Activated naive CD8-positive, alpha-beta T cell treated with anti-CD3 and anti-CD28 coated beads, Interleukin-2, amount 50 U/mL, for 24 hours (primary cell): ENCODE measurements at places on chromosomes 6 and 20.

DNA sequence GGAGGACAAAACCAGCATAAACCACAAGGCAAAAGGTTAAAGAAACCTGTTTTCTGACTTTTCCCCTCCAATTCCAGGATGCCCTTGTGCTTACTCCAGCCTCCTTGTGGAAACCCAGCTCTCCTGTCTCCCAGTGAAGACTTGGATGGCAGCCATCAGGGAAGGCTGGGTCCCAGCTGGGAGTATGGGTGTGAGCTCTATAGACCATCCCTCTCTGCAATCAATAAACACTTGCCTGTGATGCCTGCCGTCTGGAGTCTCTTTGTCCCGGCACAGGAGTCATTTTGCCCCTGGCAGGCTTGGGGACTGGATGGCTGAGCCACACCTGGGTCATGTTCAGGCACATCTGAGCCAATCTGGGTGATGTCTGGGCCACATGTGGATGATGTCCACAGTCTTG, 26.6 kb downstream of the BPIFB1 start:
- no peaks in the 10 kb centered on the region for H3K27me3 ChIP-seq
- H3K4me1 ChIP-seq = no peaks in the 10 kb centered on the region
- no peak overlapping the region for H3K27ac ChIP-seq
- H3K4me3 ChIP-seq = no peak overlapping the region
- no peak for DNase-seq

- H3K27me3 ChIP-seq = no peaks in the 10 kb centered on the region
- no peaks in the 10 kb centered on the region for H3K4me1 ChIP-seq
- H3K4me3 ChIP-seq = no peak overlapping the region
- H3K36me3 ChIP-seq = no peaks in the 10 kb centered on the region
- no peak overlapping the region for H3K27ac ChIP-seq
Measured at GRCh38 chr6:25596928-25597818, 54.8 kb upstream of the SCGN start.

- peaks cover 2% of the 10 kb centered on the region for H3K36me3 ChIP-seq
- peaks cover 5% of the 10 kb centered on the region for H3K4me1 ChIP-seq
- H3K27me3 ChIP-seq = peaks cover 3% of the 10 kb centered on the region
- no peak for DNase-seq
- H3K27ac ChIP-seq = no peak overlapping the region
Measured at GRCh38 chr20:2385026-2385425, 4.3 kb downstream of the TGM6 start.

- H3K36me3 ChIP-seq = no peaks in the 10 kb centered on the region
- H3K4me3 ChIP-seq = no peak overlapping the region
- H3K27me3 ChIP-seq = no peaks in the 10 kb centered on the region
- no peaks in the 10 kb centered on the region for H3K4me1 ChIP-seq
Measured at GRCh38 chr6:107532706-107533105, 42.8 kb downstream of the SOBP start.

DNA sequence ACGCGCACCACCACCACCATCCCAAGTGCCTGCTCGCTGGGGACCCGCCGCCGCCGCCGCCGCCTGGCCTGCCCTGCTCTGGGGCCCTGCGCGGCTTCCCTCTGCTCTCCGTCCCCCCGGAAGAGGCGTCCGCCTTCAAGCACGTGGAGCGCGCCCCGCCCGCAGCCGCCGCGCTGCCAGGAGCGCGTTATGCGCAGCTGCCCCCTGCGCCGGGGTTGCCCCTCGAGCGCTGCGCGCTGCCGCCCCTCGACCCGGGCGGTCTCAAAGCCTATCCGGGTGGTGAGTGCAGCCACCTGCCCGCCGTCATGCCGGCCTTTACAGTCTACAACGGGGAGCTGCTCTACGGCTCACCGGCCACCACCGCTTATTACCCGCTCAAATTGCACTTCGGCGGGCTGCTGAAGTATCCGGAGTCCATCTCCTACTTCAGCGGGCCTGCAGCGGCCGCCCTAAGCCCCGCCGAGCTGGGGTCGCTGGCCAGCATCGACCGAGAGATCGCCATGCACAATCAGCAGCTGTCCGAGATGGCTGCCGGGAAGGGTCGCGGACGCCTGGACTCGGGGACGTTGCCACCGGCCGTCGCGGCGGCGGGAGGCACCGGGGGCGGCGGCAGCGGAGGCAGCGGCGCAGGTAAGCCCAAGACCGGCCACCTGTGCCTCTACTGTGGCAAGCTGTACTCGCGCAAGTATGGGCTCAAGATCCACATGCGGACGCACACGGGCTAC, 7.2 kb downstream of the PRDM13 start:
- peaks cover 31% of the 10 kb centered on the region for H3K4me1 ChIP-seq
- H3K27me3 ChIP-seq = peaks cover 79% of the 10 kb centered on the region
- peak overlapping the region; percentile 59 for H3K4me3 ChIP-seq
- no peak overlapping the region for H3K27ac ChIP-seq
- peaks cover 2% of the 10 kb centered on the region for H3K36me3 ChIP-seq

DNA sequence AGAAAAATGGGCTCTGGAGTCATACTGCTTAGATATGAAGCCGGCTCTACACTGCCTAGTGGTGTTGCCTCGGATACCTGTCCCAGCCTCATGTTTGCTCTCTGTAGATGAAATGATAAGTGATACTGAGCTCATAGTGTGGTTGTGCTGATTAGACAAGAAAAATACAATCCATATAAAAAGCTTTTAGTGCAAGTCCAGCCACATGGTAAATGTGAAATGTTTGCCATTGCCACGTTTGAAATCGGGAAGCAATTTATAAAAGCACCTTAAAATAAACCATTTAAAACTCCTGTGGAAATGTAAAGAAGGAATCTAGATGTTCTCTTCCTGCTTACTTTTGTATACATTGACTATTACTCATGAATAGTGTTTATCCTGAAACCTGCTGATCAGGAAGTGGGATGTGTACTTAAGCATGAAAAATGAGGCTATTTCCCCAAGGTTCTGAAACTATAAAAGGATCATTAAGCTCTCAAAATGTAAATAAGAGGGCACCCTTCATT, 13.1 kb upstream of the PBOV1 start:
- H3K4me3 ChIP-seq = no peak overlapping the region
- H3K4me1 ChIP-seq = no peaks in the 10 kb centered on the region
- no peak overlapping the region for H3K27ac ChIP-seq
- no peak for DNase-seq
- peaks cover 10% of the 10 kb centered on the region for H3K27me3 ChIP-seq

DNA sequence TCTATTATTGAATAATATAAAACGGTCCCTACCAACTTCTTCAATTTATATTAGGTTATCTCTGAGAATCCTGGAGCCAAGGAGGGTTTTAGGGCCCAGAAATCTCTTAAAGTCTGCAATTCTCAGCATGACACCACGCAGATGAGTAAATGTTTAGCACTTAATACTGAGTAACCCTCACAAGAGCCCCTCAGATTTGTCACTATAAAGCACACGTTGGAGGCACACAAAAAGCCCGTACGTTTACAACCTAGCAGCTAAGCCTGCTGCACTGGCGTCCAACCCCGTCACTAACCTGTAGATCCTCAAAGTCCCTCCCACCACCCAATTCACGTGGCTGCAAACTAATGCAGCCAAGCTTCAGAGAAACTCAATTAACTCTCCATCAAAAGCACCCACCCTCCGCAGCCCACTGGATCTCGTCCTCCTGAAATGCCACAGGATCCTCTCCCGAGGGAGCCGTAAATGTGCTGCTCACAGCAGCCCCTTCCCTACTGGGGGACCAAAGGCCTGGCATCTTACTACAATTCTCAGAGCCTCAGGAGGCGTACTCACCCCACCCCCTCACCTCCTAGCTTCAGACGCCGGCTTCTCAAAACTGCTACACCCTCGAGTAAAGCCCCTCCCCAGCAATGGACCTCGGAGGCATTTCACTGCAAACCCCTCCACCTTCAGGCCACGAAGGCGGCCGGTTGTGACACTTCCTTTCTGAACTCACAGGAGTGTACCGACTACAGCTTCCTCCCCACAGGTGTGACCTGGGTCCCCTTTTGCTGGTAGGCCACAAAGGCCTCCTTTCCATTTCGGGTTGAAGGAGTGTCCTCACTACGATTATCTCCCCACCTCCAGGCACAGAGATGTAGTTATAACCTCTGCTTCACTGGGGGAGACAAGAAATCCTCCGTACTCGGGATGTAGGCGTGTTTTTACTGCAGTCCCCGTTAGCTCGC, 909 bp downstream of the CPNE1 start:
- H3K4me3 ChIP-seq = peak overlapping the region; percentile 80

- H3K4me3 ChIP-seq = no peak overlapping the region
- no peaks in the 10 kb centered on the region for H3K4me1 ChIP-seq
- no peaks in the 10 kb centered on the region for H3K36me3 ChIP-seq
- no peak for DNase-seq
- H3K27me3 ChIP-seq = peaks cover 66% of the 10 kb centered on the region
- H3K27ac ChIP-seq = no peak overlapping the region
Measured at GRCh38 chr6:50707652-50708300, 5.5 kb upstream of the TFAP2D start.

- no peak overlapping the region for H3K4me3 ChIP-seq
- no peaks in the 10 kb centered on the region for H3K4me1 ChIP-seq
- no peak for DNase-seq
- H3K36me3 ChIP-seq = no peaks in the 10 kb centered on the region
Measured at GRCh38 chr6:166393535-166393823, 10.7 kb upstream of the MPC1 start.

DNA sequence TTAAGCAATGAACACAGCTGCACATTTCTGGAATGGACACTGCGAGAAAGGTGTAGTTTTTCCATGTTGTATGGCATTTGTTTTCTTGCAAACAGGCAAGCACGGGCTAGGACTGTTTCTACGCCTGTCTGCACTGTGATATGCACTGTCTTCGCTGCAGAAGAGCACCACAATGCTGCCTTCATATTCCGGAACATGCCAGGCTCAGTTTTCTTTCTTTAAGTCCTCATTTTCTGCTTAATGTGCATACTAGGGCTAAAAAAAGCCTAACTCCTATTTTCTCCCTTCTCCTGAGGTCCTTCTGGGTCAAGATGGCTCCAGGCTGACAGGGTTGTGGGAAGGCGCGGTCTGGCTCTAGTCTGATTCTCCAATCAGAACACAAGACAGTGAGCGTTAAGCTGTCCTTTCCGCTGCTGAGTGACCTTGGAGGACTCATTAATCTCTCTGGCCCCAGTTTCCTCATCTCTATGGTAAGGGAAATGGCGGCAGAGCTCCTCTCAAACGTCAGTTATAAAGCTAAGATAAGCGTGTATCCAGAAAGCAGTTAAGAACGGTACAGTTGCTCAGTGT, 379.9 kb downstream of the C6orf118 start:
- H3K4me1 ChIP-seq = no peaks in the 10 kb centered on the region
- no peaks in the 10 kb centered on the region for H3K27me3 ChIP-seq
- no peaks in the 10 kb centered on the region for H3K36me3 ChIP-seq
- no peak overlapping the region for H3K27ac ChIP-seq
- no peak overlapping the region for H3K4me3 ChIP-seq
- no peak for DNase-seq

GRCh38 chr6:36320475-36320874, 16.2 kb downstream of the BNIP5 start:
- H3K4me1 ChIP-seq = no peaks in the 10 kb centered on the region
- no peak for DNase-seq
- no peaks in the 10 kb centered on the region for H3K36me3 ChIP-seq
- H3K4me3 ChIP-seq = no peak overlapping the region
- H3K27ac ChIP-seq = no peak overlapping the region
- H3K27me3 ChIP-seq = no peaks in the 10 kb centered on the region

DNA sequence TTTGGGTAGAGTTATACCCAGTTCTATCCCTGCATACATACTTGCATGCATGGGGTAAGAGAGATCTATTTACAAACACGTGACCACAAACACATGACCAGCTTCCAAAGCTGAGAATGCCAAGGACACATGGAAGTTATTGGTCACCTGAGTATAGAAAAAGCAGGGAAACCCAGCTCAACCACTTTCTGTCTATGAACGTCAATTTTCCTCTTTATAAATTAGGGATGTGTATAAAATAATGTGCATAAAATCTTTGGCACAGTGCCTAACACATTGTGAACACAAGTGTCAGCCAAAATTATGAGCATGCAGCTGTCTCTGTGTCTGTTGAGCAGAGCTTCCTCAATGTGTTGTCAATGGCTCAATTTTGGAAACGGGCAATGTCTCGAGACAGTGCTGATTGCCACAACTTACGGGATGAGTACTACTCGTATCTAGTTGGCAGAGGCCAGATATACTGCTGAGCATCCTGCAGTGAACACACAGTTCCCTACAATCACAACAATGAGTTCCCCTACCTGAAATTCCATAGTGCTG, 44.9 kb downstream of the TPD52L1 start:
- H3K36me3 ChIP-seq = no peaks in the 10 kb centered on the region
- no peaks in the 10 kb centered on the region for H3K4me1 ChIP-seq
- DNase-seq = no peak
- no peak overlapping the region for H3K4me3 ChIP-seq

- no peak overlapping the region for H3K27ac ChIP-seq
- H3K4me1 ChIP-seq = no peaks in the 10 kb centered on the region
- no peak for DNase-seq
- H3K36me3 ChIP-seq = no peaks in the 10 kb centered on the region
- no peaks in the 10 kb centered on the region for H3K27me3 ChIP-seq
Measured at GRCh38 chr6:124567401-124567800, 394.8 kb upstream of the RNF217 start.

DNA sequence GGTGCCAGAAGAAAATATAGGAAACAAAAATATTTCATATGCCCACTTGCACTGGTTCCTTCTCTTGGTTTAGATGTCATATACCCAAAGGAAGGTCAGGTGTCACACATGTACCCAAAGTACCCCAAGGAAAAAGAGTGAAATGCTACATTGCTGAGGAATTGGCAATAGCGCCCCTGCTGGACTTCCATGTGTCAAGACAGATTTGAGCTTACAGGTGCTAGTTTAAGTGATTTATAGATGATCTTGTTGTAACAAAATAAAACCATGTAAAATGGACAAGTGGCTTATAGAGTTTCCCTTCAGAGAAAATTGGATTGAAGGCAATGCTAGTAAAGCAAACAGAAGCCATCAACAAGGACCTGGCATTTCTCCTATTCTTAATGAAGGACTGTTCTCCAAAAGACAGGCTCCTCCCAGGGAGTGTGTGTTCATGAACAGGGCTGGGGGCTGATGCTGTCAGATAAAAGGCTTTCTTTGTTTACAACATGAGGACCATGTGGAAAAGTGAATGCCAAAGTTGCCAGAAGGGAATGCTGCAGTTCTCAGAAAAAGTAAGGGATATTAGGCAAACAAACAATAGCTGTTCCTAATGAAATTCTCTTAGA, 64.3 kb upstream of the PAK5 start:
- H3K27ac ChIP-seq = no peak overlapping the region
- no peak overlapping the region for H3K4me3 ChIP-seq
- H3K4me1 ChIP-seq = no peaks in the 10 kb centered on the region
- H3K27me3 ChIP-seq = peaks cover 5% of the 10 kb centered on the region

DNA sequence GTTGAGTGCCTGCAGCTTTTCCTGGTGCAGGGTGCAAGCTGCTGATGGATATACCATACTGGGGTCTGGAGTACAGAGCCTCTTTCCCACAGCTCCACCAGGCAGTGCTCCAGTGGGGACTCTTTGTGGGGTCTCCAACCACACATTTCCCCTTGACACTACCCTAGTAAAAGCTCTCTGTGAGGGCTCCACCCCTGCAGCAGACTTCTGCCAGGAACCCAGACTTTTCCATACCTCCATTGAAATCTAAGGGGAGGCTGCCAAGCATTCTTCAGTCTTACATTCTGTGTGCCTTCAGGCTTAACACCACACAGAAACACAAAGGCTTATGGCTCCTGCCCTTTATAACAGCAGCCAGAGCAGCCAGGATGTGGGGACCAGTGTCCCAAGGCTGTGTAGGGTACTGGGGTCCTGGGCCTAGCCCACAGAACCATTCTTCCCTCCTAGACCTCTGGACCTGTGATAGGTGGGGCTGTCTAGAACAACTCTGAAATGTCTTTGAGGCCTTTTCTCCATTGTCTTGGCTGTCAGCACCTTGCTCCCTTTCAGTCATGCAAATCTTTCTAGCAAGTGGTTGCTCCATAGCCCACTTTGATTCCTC, 65.7 kb downstream of the TBXT start:
- H3K36me3 ChIP-seq = no peaks in the 10 kb centered on the region
- H3K27ac ChIP-seq = no peak overlapping the region
- no peak for DNase-seq
- H3K4me3 ChIP-seq = no peak overlapping the region
